ENCODE measurements at places on chromosomes 5 and 9. TPM values are rescaled to one million over a fixed set of nuclear protein-coding genes. Genes with fewer than 3 reads are reported as not detected.

DNA sequence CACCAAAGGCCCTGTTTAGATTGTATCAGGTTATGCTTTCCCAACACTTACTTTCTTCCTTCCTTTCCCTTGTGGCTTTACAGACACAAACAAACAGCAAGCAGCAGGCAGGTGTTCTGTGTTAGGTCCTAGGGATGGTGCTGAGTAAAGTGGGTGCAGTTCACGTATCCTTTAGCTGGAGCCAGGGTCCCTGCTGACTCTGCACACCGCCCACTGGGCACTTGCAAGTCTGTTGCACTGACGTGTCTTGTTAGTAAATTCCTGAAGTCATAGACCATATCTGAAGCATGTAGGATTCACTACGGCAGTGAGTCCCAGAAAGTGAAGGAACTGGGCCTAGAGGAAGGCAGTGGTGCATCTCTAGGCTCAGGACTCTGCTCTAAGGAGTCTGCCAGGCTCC is 96.5 kb downstream of the DAPK1 start:
- no peak for DNase-seq

- DNase-seq = no peak
These were observed 1.3 kb downstream of the BBLN start for GRCh38 chr9:128161215-128161902.

GRCh38 chr5:2534251-2534650 is 217.2 kb downstream of the IRX2 start:
- DNase-seq = no peak

DNA sequence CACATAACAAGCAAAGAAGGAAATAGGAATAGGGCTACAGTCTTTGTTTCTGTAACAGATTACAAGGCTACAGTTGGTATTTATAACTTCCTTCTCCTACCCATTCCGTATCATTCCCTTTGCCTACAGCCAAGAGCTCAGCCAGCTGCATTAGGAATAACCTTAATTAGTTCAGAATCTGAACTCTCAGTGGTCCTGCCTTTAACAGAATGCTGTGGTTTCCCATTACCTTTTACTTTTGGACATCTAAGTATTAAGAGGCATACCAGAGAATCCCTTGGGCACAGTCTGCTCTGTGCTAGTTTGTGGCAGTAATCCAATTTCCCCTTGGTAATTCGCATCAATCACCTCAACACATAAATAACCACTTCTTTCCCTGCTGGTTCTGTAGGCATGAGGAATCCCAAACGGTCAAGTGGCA is 44.2 kb downstream of the PKD2L2 start:
- DNase-seq = no peak

- no peak for DNase-seq
These were observed 289.1 kb upstream of the EDIL3 start for GRCh38 chr5:84673785-84674184.

- DNase-seq = no peak
These were observed 9.8 kb downstream of the ECPAS start for GRCh38 chr9:111474385-111474784.

DNA sequence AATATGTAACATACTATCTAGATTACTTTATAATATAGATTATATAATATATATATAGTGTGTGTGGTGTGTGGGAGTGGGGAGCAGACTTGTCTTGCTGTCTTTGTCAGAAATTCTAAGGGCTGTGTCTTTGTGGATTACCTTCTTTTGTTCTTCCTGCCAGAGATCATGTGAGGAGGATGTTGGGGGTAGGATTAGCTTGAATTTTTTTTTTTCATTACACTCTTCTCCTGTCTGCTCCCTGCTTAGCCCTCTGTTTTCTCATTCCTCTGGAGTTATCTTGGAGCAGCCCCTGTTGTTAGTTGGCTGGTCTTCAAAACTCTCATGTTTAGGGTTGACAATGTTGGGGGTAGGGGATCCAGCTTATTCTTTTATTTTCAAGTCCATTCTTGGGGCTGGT is 21.0 kb upstream of the C9orf40 start:
- no peak for DNase-seq

FIBCD1 gene
- total RNA-seq = not detected

ZNF883 gene
- 0.30 TPM for total RNA-seq

DMRT3 gene
- total RNA-seq = not detected

FBXL7 gene
- not detected for total RNA-seq
